Brain (organoid and tissue), 16 donors: ENCODE measurements at places on chromosomes 1 and 21.

- DNase-seq = no peak
Measured at GRCh38 chr1:48291421-48291820, 68.9 kb downstream of the SLC5A9 start.

DNA sequence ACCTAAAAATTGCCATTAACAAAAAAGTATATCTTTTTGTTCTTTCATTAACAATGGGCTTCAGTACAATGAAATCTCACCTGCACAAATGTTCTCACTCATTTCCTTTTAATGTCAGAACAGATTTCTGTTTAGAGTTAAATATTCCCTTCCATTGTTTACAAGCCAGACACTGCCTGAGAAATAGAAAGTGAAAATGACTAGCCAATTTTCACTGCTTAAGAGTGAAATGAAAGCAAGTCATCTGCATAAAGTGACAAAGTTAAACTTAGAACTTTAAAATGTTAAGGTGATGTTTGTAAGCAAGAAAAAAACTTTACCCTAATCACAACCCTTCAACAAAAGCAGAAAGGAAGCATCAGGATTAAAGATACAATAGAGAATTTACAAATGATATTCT, 27.5 kb downstream of the COA6 start:
- DNase-seq = no peak

- no peak for DNase-seq
Measured at GRCh38 chr1:194931166-194931565, 1677.1 kb downstream of the KCNT2 start.

DNA sequence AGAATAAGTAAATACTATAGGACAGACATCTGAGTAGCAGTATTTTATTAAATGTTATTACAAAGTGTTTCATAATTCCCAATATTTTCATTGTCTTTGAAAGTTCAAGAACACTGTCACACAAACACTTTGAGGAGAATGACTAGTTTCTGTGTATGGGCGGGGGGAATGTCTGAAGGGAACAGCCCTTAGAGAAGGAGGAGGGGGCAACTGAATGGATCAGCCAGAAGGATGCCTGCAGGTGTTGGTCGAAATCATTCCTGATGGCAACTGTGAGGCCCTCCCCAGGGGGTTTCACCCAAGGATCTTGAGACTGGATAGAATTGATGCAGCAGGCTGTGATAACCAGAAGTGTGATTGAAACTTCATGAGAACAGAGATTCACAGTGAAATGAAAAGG, 223.2 kb upstream of the C1orf87 start:
- no peak for DNase-seq

DNA sequence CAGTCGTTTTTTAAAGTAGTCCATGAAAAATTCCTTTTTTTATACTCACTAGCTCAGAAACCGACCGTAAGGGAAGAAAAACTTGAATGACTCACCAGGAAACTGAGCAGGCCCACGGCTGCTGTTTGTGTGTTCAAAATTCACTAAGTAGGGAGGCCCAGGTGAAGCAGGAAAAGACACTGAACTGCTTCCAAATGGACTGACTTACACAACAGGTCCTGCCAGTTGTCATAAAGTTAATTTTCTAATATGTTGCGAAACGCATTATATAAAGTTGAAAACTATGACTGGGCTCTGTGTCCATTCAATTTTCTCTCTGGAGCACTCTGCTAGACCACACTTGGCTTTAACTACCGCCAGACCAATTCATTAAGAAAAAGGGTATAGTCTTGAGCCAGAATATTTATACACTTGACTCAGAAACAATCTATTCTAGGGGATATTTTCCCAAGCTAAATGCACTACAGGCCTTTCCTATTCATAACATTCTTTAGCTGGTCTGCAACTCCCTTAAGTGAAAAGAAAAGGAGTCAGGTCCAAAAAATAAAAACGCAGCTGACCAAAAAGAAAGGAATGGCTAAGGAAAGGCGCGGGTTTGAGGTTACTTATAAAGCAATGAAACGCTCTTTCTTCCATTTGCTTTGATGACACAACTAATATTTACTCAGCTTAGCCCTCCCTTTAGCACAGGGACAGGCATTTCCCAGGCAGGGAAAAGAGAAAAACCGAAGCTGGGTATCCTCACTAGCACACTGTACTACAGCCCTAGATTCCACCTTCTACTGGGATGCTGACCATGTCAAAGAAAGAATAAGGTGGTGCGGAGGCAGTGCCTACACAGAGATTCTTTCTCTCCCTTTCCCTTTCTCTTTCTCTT, 306.3 kb upstream of the ESRRG start:
- peak; percentile 32 for DNase-seq

DNA sequence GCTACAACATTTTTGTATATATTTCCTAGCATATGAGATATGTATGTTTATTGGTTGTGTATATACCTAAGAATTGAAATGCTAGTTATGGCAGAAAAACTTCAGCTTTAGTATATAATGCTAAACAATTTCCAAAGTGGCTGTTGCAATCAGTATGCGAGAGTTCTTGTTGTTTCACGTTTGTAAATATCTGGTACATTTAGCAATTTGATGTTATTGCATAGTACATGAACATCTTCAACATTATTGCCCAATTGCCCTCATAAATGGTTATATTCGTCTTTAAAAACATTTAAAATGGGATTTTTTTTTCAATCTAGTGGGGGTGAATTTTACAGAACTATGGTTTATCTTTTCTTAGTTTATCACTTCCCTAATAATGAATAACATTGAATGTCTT, 86.2 kb upstream of the HP1BP3 start:
- no peak for DNase-seq

DNA sequence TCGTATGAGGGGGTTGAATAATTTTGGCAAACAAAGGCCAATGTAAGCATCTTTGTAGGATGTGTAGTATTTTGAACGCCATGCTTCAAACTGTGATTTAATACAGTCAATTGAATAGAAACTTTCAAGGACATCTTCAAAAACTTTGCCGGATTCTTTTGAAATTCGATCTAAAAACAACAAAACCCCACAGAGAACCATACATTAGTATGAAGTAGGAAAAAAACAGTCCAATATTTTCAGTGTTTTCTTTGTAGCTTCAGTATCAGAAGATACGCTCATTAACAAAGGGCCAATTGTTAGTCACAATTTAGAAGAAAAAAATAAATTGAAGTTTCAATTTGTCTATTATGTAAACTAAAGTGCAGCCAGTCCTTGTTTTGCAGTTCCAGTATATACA, 20.7 kb upstream of the SYNJ1 start:
- DNase-seq = no peak

GRCh38 chr1:68346188-68346808, 103.5 kb downstream of the RPE65 start:
- DNase-seq = peak; percentile 44

DNA sequence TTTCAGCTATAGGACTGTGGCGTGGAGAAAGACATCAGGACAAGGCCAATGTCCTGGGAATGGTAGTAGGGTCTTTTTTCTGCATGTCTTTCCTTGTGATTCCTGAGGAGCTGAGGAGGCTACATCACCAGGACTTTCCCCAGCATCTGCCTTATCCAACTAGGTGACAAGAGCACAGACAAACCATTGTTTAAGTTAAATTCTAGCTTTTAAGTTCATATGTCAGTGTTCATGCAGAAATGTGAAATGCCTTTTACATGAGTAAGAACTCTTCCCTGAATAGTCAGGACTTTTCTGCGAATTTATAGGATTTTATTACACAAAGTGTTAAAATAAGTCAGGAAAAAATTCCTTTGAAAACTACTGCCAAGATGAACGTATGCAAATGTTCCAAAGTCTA, 154.2 kb downstream of the PTGER3 start:
- no peak for DNase-seq

DNA sequence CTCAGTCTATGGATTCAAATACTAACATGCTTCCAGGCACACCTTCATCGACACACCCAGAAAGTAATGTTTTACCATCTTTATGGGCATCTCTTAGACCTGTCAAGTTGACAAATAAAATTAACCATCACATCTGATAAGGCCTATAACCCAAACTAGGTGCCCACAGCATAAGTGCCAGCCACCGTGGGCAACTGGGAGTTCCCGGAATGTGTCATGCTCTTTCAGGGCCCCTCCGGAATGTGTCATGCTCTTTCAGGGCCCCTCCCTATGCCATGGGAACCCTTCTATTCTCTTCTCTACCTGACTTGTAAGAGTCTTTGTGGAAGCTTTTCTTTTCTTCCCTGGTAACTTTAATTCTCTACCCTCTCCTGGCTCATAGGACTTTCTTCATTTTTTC, 26.6 kb downstream of the KRTAP24-1 start:
- DNase-seq = no peak

GRCh38 chr1:28526886-28527285, 21.0 kb downstream of the RCC1 start:
- no peak for DNase-seq

- DNase-seq = no peak
Measured at GRCh38 chr1:919271-919872, 4.4 kb upstream of the SAMD11 start.

DNA sequence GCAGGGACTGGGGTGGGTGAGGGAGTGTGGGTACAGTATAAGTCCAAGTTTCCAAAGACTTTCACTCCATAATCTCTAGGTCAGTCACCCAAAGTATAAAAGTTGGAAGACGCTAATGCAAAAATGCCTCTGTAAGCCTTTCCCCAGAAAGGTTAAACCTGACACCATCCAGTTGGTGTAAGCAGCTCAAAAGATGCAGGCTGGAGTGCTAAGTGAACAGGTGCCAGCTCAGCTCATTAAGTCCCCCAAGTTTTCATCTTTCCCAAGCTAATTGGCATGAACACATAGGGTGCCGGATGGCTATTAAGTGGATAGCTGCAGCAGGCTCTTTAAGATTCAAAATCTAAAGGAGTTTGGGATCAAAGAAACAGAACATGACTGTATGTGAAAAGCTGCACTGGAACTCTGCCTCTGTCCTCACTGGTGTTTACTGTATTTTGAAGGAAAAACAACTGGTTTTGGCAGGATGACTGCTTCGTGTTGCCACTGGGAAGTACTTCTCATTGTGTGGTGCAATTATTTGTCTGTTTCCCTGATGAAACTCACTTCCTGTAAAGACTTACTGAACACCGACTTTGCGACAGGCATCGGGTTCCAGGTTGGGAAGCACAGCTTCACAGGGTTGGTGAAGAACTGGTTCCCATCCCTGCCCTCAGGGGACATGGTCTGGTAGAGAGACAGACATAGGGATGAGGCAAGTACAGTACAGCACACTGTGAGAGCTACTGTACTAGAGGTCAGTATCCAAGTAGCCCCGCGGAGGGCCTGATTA, 152.7 kb downstream of the DAB1 start:
- no peak for DNase-seq

DNA sequence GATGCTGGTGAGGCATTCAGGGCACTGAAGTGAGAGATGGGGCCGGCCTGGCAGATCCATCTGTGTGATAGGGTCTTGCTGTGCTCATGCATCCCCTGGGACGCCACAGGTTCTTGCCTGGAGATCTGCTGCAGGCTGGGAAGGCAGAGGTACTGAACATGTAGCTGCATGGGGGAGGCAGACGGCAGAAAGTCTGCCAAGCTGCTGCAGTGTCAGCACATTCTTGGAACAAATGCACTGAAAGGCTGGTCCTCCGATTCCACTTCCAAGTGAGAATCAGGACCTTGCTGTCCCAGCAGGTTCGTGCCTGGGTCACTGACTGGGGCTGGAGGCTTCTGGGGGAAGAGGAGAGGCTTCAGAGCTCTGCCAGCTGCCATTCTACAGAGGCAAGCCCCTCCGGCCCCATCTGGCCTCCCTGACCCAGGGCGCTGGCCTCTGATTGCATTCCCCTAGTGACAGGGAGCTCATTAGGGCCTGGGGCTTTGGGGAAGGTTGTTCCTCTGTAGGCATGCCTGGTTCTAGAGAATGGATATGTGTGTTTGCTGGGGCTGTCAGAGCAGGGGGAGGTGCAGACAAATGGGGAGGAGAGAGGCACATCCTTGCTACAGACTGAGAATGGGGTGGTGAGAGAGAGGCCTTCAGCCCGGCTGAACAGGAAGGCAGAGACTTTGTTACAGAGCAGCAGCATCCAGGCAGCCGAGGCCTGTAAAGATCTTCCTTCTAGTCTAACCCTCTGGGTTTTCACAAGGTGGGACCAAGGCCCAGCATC, 174.0 kb downstream of the TRABD2B start:
- DNase-seq = no peak

- no peak for DNase-seq
Measured at GRCh38 chr1:72286401-72286800, 4.1 kb upstream of the NEGR1 start.

- DNase-seq = no peak
Measured at GRCh38 chr1:74952786-74953185, 181.4 kb upstream of the LHX8 start.

DNA sequence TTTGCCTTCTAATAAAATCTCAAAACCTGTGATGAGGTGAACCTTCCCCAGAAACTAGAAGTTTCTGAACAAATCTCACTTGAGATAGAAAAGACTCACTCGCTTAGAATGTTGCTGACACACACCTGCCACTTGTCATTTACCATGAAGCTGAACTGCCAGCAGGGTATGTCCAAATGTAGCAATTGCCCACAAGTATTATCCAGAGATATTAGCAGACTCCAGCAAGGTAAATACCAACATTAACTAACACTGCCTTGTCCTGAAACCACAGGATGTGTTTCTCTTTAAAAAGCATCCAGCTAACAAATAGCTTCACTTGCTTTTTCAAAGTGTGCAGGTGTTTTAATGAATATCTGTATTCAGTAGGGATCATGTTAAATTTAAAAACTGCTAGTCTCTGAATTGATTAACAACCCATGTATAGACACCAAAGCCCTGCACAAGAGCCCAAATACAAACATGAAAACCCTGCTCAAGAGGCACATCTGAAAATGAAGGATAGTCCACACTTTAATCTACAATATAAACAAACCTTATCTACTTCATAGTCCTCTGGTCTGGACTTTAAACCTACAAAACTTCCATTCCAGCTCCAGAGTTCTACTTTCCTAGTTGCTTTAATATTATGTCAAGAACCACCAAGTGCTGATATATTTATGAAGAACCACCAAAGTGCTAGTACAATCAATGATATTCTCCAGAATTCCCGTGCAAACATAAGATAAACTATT, 19.3 kb downstream of the KRTAP8-1 start:
- no peak for DNase-seq

DNA sequence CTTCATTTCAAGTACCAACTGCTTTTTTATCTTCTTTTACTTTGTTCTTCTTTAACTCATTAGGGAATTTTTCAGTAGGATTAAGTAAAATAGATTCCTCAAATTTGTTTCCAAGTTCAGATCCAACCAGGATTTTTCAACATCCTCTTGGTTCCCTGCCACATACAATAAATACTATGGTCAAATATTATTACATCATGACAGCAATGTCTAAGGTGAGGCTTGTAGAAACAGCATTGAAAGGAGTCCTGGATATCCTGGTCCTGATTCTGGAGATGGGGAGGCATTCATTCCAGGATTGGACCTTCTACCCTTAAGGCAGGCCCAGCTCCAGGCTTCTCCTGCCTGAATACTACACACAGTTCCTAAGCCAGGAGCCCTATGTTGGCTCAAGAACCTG, 80.2 kb upstream of the F3 start:
- no peak for DNase-seq

GRCh38 chr21:43775795-43776430, at the start of gene CSTB:
Gene CSTB, minus strand, starts transcription at chr21:43776308. Its CDS starts 39 bp downstream, at chr21:43776269.
- DNase-seq = peak; percentile 91

GRCh38 chr1:93631626-93632365, 49.8 kb downstream of the BCAR3 start:
- peak; percentile 19 for DNase-seq

- no peak for DNase-seq
Measured at GRCh38 chr1:18333220-18333619, 147.5 kb upstream of the KLHDC7A start.

- DNase-seq = peak; percentile 71
Measured at GRCh38 chr1:78145105-78145580, 99.4 kb downstream of the GIPC2 start.
